ENCODE measurements at places on chromosomes 1 and 21.

DNA sequence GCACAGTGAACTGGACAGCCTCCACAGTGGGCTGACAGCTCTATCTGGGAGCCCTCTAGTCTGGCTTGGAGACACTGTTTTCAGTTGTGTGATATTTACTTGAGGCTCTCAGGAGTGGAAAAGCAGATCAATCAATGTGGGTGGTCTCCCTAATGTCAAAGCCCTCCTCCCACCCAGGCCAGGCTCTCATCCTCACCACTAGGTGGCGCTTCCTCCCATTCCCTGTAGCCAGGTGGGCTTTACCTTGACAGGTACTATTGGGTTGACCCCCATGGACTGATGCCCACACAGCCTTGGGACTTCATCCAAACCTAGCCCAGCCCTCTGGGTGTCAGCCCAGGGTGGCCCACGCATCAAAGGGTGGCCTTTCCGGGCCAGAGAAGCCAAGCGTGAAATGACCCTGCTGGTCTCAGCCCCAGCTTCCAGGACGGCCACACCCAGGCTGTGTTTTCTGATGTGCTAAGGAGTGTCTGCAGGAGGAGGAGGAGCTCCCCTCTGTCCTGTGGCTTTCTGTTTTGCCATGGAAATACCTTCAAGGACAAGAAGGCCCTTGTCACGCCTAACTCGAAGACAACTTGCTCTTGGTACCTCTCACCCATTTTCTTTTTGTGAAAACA lies 54.0 kb downstream of the CLIC6 start:
- DNase-seq = no peak

DNA sequence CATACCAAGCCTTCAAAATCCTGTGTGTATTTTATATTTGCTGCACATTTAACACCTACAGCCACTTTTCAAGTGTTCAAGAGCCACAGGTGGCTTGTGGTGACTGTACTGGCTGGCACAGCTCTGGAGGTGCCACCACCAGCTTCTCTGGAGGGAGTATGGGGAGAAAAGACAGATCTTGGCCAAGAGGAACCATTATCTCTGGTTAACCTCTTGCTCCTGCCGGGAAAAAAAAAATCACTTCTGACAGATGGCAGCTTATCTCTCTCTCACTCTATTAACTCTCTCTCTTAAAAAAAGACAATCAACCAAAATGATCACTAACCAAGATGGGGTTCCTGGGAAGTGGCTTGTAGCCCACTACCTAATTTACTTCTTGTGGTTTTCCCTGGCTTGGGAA lies 1.2 kb upstream of the RIIAD1 start:
- no peak for DNase-seq

- no peak for DNase-seq
These were observed 369.7 kb downstream of the MATN1 start for GRCh38 chr1:30353637-30354036.

- DNase-seq = no peak
These were observed 601.9 kb downstream of the MRPL39 start for GRCh38 chr21:25005388-25005787.

DNA sequence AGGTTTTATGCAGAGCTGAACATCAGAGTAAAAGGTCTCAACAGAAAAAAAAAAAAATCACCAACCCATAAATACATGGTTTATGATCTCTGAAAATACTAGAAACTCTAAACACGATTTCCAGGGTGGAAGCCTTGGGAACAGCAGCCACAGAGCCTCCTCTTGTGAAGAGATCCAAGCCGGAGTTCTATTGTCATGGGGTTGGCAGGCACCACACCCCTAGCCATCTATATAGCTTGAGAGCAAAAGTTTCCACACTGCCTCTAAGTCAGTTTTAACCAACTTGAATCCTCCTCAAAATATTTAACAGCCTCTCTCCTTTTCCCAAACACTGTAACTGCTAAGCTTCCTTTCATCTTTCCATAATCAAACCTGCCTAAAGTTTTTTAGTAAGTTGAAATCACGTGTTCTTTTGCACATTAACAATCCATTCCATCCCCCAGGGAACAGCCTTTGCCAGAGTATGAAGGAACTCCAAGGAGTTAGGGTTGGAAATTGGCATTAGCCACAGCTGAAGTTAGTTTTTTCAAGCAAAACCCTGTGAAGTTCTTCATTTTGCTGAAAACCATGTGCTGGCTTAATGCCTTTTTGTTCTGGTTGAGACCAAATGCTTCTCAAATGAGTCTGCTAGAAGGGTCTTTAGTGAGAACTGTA lies 13.8 kb upstream of the SEC16B start:
- DNase-seq = no peak

DNA sequence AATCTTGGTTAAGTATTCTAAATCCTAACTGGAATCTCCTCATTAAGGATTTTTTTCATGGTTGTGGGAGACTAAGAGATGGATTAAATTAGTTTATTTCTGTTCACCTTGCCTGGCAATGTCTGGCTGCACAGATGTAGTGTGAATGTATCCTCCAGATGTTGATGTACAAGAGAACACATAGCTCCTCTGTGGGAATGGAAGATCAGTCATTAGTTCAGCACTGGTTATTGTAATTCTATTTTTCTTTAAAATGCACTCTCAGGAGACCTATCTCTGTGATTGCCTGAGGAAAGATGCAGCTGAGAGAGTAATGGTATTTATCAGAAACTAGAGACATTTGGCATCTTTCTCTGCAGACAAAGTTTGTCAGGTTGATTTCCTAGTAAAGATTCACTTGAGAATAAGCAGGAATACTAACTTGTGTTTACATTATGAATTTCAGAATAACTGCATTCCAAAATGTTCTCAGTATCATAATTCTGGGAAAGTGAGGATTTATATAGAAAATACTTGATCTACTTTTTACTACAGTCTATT lies 178.6 kb downstream of the GIPC2 start:
- no peak for DNase-seq

- no peak for DNase-seq
These were observed 73.9 kb downstream of the GLUL start for GRCh38 chr1:182317611-182318161.

DNA sequence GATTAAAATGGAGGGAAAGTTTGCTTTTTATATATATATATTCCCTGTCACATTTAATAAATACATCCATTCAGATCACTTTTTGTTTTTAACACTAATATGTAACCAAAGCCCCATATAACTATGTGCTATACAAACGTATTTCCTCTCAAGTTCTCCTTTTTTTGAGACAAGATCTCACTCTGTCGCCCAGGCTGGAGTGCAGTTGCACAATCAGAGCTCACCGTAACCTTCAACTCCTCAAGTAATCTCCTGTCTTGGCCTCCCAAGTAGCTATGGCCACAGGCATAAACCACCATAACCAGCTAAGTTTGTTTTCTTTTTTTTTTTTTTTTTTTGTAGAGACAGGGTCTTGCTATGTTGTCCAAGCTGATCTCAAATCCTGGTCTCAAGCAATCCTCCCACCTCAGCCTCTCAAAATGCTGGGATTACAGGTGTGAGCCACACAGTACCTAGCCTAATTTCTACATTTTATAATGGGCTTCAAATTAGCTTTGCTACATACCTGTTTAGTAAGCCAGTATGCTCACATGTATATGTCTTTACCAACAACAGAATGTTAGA lies 120.0 kb downstream of the TGFBR3 start:
- DNase-seq = no peak

GRCh38 chr21:38351961-38352521 lies 95.2 kb downstream of the KCNJ15 start:
- DNase-seq = no peak

DNA sequence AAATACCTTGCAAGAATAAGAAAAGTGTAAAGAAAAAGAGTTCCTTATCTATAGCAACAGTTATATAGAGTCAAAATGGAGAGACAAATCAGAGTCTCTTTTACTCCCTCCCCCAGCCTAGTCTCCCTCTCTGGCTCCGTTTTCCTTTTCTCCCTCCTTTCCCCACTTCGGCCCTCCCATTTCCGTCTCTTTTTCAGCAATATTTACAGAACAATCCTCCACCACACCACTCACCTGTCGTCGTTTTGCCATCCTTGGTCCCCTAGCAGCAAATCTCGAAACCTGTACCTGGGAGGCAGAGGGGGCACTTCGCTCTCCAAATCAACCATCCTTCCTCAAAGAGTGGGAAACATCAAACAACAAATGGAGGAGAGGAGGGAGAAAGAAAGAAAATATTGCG lies 259 bp downstream of the KCNT2 start:
- no peak for DNase-seq

DNA sequence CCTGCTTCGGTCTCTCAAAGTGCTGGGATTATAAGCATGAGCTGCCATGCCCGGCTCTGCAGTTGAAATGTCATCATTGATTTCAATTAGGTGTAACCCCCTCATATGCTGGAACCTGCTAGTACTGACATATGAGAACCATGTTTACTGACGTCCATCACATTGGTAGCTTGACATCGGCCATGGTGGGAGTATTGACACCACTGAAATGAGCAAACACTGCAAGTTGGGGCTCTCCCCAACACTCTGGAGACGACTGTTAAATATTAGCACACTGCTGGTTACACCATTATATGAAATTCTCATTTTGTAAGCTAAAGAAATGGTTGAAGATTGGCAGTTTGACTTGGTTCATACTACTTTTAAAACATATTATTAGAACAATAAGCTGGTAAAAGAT lies 63.7 kb downstream of the CNST start:
- no peak for DNase-seq

- no peak for DNase-seq
These were observed 15.2 kb upstream of the FGR start for GRCh38 chr1:27650171-27650538.

GRCh38 chr1:204758601-204759000 lies 73.1 kb upstream of the LRRN2 start:
- no peak for DNase-seq

- no peak for DNase-seq
These were observed 369.6 kb upstream of the ADGRL2 start for GRCh38 chr1:81430955-81431623.

DNA sequence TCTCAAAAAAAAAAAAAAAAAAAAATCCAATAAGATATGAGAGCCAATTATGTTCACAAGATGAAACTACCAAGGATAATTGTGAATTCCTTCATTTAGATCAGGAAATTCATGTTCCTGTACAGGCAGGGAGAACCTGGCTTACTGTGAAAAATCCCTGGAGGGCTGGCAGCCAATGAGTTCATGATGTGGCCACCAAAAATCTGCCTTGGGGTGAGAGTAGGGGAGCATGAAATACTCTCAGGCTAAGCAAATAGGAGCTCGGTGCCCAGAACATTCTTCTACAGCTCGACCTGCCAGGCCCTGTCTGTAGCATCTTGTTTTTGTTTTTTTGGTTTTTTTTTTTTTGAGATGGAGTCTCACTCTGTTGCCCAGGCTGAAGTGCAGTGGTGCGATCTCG lies 50.1 kb downstream of the PIK3CD start:
- DNase-seq = no peak

- DNase-seq = no peak
These were observed 344.0 kb downstream of the ASTN1 start for GRCh38 chr1:176820391-176821031.

DNA sequence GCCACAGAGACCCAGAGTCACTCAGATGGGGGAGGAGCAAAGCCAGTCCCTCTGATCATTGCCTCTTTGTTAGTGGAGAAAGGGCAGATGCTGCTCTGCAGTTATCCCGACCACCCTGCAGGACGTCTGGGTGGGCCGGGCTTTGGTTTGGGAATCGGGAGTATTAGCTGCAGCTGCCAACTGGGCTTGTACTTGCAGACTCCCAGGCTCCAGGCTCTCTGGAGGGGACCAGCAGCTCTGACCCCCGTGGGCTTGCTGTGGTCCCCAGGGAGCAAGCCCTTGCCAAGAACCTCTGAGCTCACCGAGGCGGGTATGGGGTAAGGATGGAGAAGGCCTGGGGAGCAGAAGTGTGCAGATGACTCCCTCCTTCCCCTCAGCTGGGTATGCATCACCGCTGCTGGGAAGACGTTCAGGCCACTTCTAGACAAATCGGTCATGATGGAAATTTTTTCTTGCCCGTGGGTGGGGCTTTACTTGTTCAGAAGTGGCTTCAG lies 21.6 kb downstream of the MAPKAPK2 start:
- DNase-seq = no peak

GRCh38 chr1:11944358-11944931 lies 9.9 kb downstream of the PLOD1 start:
- DNase-seq = no peak

DNA sequence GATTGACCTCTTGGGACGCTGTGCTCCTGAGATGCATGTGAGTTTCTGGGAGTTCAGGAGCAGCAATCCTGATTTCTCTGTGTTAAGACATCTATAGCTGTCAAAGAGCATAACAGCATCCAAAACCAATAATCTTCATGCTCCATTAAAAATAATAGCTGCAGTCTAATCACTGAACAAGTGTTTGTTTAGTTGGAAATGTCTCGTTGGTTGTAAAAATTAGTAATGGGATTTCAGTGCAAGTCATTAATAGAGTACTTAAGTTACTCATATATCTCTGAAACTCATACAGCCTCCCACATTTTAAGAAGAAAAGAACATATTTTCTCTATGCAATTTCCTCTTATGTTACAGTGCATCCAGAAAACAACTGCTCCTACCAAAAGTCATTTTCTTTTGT lies 249.8 kb downstream of the ZP4 start:
- DNase-seq = no peak

GRCh38 chr21:43817157-43818086 lies 28.0 kb downstream of the RRP1 start:
- DNase-seq = no peak

DNA sequence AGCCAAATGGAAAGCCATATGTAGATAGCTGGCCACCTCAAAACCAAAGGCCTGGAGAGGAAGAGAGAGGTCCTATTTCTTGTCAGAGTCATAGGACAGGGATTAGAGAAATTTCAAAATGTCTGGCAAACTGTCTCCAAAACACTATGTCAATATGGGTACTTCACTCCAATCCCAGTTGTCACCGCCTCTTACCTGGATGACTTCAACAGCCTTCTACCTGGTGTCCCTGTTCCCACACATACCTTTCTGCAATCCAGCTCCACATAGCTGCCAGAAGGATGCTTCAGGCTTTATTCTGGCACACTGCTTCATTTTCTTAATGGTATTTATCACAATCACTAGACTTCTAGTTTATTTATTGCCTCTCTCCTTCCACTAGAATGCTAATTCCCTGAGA lies 14.5 kb downstream of the PTGER3 start:
- DNase-seq = no peak

DNA sequence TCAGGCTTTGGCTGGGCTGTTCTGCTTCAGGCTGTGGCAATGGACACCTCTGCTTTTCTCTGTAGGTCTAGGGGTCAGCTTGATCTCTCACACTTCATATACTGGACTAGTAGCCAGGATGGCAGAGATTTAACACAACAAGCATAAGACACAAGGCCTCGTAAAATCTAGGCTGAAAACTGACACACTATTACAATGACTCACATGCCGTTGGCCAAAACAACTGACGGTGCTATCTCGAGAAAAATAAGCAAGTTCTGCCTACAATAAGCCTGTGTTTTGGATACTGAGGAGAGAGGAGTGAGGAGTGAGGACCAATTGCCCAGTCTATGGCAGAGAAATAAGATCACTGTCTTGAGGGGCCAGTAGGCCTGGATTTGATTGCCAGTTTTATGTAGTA lies 840.7 kb upstream of the ADAMTS5 start:
- no peak for DNase-seq

GRCh38 chr1:174789399-174789798 lies 210.3 kb upstream of the CACYBP start:
- no peak for DNase-seq

Data from stimulated activated CD8-positive, alpha-beta memory T cell treated with anti-CD3 and anti-CD28 coated beads, Interleukin-7, amount 100 ng/mL, for 1 hour (primary cell).